ENCODE measurements at places on chromosomes 7 and 10.
A peak's percentile ranks its signal among the peaks of the same experiment; 100 is the strongest.

- no peak for DNase-seq
Measured at GRCh38 chr7:27795977-27796376, 56.0 kb downstream of the TAX1BP1 start.

- no peak for DNase-seq
Measured at GRCh38 chr10:84511709-84512285, 183.4 kb downstream of the CCSER2 start.

GRCh38 chr7:66732439-66732838 lies 8.1 kb upstream of the RABGEF1 start:
- no peak for DNase-seq

GRCh38 chr7:139694389-139694676 lies 83.5 kb downstream of the HIPK2 start:
- DNase-seq, result no peak

DNA sequence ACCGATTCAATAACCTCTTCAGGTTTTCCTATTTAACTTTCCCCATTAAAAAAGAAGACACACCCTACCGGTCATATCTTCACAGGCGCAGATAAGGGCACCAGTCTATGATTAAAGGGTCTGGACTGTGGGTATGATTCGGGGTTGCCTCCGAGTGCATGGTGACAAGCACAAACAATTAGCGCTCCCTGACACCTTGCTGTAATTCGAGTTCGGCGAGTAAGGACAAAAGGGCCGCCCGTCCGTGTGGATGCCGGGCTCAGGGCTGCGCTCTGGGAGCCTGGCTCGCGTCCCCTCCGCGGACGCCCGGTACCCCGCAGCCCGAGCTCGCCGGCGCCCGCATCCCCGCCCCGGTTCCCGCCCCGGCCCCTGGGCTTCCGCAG lies 111.9 kb upstream of the RHEB start:
- peak; percentile 46 for DNase-seq

DNA sequence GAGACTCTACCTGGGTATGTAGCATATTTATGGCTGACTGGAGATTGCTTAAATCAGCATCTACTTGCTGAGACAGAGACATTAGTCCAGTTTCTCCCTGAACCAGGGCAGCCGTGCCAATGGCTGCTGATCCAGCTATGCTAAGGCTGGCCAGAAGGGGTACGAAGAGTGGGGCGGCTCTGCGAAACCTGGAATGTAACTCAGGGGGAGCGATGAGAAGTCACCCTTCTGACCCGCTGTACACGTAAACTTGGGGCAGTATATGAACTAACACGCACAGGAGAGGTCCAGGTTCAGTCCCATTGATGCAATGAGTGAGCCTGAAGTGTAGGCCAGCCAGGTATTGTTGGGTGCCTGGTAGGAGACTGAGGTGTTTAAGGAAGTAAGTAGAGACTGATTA lies 73.7 kb downstream of the PRR15 start:
- DNase-seq, result no peak

DNA sequence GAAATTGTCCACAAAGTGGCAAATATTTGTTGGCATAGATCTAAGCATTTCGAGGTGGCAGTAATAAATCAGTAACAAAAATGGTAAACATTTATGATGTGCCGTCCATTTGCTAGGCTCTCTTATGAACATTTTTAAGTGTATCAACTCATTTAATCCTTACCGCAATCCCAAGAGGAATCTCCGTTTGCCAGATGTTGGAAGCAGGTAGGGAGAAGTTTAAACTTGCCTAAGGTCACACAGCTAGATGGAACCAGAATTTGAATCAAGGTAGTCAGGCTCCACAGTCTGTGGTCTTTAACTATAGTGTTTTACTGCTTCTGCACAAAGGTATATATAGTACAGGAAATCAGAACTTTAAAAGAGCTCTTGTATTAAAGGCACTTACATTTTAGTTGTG lies 2.6 kb downstream of the MKLN1 start:
- no peak for DNase-seq

- DNase-seq, result peak; percentile 12
Measured at GRCh38 chr7:42227936-42228591, 8.9 kb downstream of the GLI3 start.

- DNase-seq, result no peak
Measured at GRCh38 chr7:74604326-74605020, 53.0 kb upstream of the GTF2I start.

GRCh38 chr7:115128154-115128553 lies 206.3 kb downstream of the MDFIC start:
- no peak for DNase-seq

- DNase-seq, result no peak
Measured at GRCh38 chr7:3984456-3984855, 683.4 kb downstream of the SDK1 start.

GRCh38 chr7:102284399-102284798 lies 2.3 kb upstream of the SH2B2 start:
- no peak for DNase-seq

DNA sequence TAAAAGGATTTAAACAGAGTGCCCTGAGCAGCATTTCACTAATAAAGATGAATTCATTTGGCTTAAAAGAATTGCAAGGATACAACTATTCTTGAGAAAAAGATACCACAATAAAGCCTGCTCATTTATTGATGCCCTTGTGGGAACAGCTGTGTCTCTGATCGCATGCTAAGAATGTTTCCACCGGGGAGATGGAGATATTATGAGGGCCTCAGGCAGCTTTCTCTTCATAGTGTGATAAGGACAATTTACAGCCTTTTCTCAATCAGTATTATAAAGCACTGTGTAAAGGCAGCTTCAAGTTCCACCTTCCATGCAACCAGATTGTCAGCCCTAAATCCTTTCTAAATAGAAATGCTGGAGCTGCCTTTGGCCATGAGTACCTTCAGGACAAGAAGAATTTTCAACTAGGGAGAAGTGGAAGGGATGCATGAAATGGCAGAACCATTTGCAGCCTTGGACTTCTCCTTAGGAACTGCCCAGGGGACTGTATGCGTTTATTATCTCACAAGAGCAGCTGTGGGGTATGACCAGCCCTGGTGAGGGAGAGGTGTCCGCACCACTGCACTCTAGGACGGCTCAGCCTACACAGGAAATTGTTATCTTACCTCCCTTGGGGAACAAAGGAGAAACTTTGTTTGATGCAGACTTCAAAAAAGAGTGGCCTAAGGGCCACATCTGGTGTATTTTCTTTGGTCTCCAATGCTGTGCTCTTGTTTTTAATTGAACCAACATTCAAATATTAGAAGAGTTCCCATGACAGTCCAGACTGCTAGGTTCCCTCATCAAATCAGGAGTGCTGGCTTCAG lies 116.9 kb upstream of the PCGF5 start:
- DNase-seq, result no peak

GRCh38 chr7:117572856-117573620 lies 93.2 kb downstream of the CFTR start:
- DNase-seq, result no peak

GRCh38 chr7:30933124-30933974 lies 21.7 kb downstream of the AQP1 start:
- DNase-seq, result no peak

DNA sequence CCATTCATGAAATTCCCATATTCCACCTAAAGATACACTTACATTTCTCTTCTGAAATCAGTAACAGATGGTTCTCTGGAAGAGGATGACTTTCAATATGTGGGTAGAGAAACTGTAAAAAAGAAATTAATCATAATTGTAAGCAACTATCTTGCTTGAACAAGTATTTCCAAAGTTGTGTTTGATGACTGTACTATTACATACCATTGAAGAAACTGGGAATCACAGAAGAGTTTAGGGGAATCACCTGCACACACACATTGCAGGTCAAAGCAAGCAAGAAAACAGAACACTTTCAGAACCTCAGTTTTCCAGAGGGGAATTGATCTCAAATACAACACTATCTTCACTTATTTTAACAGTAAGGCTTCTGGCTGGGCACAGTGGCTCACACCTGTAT lies 33.6 kb downstream of the GSAP start:
- DNase-seq, result no peak

- no peak for DNase-seq
Measured at GRCh38 chr7:116386674-116387073, 112.9 kb upstream of the CAV2 start.

DNA sequence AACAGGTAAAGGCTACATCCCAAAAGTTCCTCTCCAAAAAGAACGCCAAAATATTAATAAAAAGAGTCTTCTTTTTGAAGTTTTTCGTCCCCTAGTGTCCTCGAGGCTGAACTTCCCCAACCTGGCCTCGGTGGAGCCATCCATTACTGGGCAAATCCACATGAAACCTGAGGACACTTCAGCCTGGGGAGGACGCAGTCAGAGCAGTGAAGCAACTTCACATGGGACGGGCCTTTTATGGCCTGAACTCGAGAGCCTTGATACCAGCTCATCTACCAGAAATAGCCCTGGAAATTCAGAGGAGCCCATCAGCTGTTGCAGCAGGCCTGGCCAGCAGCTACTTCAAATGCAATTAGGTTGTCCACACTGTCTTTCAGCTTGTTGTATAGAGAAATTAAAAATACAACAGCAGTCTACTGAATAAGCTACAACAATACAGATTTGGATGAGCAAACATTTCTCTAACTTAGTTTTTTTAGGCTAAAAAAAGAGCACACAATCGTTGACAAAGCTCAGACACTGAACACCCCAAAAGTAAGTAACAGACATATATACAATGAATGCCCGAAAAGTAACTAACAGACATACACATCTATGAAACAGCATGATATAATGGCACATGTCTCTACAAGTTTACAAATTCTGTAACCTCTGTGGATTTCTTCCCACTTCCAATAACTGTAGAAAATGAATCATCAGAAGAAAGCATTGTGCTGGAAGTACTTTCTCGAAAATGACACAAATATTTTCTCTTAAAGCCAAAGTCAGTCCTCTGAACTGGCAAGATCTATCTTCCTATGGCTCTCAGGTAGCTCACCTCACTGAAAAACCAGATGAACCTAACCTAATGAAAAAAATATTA lies at the start of gene SVIL:
SVIL (minus strand) TSS at position 208 of the 862 bp plus-strand sequence. CDS start 79,913 bp downstream, outside the sequence.
- DNase-seq, result peak; percentile 62

DNA sequence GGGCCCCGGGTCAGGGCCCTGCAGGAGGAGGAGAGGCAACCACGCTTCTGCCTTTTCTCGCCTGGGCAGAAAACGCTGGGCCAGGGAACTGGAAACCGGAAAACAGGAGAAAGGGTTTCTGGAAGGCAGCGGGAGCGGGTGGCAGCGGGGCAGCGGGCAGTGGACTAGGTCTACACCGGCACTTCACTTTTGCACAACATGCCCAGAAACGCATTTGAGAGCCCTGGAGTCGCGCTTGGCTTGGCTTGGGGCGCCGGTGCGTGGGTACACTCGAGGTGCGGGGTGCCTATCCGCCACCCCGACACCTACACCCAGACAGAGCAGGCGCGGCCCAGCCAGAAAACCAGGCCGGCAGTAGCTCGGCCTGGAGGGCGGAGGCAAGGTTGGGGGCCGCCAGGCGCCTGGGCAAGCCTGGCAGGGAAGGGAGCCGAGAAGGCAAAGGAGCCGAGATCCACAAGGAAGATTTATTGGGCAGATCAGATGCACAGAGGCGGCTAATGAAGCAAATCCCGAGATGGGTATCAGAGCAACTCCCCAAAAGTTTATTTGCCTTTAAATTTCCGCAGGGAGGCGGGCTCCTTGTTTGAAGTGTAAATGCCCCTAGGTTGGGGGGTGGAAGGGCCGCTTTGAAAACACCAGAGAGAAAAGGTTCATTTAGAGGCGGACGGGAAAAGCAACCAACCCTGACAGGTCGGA lies 3.2 kb upstream of the PAX2 start:
- no peak for DNase-seq

- DNase-seq, result no peak
Measured at GRCh38 chr10:107481224-107481623, 316.7 kb upstream of the SORCS1 start.

GRCh38 chr10:113119801-113120200 lies 169.8 kb downstream of the TCF7L2 start:
- DNase-seq, result no peak

GRCh38 chr7:134932707-134933370 lies 53.5 kb upstream of the AGBL3 start:
- no peak for DNase-seq

GRCh38 chr10:108384378-108384777 lies 1219.9 kb upstream of the SORCS1 start:
- DNase-seq, result no peak

DNA sequence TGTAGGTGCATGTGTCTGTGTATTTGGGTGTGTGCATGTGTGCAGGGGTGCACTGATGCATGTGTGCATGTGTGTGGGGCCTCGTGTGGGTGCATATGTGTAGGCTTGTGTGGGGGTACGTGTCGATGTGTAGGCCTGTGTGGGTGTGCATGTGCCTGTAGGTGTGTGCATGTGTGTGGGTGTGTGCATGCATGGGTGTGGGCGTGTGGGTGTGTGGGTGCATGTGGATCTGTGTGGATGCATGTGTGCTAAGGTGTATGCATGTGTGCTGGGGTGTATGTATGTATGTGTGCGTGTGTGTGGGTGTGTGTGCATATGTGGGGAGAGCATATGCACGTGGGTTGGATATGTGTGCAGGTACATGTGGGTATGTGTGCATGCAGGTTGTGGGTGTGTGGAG lies 73.2 kb downstream of the NKX6-2 start:
- DNase-seq, result no peak

DNA sequence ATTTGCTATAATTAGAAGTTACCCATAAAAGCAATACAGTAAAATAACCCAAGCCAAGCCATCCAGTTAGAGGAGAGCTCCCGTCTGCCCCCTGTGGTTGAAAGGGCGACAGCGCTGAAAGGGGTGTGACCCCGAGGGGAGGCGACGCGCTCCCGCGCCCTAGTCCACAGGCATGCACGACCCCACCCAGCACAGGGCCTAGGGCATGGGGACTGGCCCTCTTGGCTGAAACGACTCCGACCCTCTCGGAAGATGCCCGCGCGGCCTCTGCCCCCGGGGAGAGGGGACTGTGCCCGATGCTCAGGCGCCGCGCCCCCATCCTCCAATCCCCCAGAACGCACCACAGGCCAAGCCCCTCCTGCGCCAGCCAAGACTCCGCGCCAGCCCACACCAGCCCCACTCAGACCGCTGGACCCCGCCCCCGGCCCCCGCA lies 64.0 kb downstream of the CSGALNACT2 start:
- peak; percentile 22 for DNase-seq

- no peak for DNase-seq
Measured at GRCh38 chr10:62528441-62528840, 154.3 kb downstream of the ZNF365 start.

Measured in lung microvascular endothelial cell (primary cell).